ENCODE measurements at places on chromosomes 2 and 18. TPM values are rescaled to one million over a fixed set of nuclear protein-coding genes. Genes with fewer than 3 reads are reported as not detected.
A peak's percentile ranks its signal among the peaks of the same experiment; 100 is the strongest.

SIX3 gene
- not detected for total RNA-seq

PLEKHA3 gene
- 6.2 TPM for total RNA-seq

ONECUT2 gene
- total RNA-seq = under 0.01 TPM

TRPM8 gene
- under 0.01 TPM for total RNA-seq

CDK15 gene
- total RNA-seq = 1.3 TPM

DNA sequence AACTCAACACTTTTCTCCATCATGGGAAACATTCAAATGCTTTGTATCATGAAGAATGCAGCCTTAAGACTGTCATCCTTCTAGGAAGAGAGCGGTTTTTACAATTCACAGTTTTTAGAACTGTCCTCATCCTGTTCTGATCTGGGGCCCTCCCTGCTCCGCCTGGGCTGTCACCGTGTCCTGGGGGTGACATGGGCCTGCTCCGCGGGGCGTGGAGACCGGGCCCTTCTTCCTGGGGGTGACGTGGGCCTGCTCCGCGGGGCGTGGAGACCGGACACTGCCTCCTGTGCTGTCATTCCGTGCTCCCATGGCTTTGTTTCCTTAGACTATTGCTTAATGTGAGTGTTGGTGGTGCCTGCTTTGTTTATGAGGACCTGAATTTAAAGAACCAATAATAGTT lies 122.8 kb downstream of the TMEM18 start:
- no peaks in the 10 kb centered on the region for H3K27me3 ChIP-seq
- H3K36me3 ChIP-seq = no peaks in the 10 kb centered on the region
- DNase-seq = no peak
- H3K27ac ChIP-seq = no peak overlapping the region

GRCh38 chr2:39779341-39779851 lies 338 bp upstream of the THUMPD2 start:
- no peaks in the 10 kb centered on the region for H3K36me3 ChIP-seq
- peak overlapping the region; percentile 85 for H3K27ac ChIP-seq
- no peak for DNase-seq
- H3K4me3 ChIP-seq = peak overlapping the region; percentile 79
- peaks cover 4% of the 10 kb centered on the region for H3K4me1 ChIP-seq
- H3K27me3 ChIP-seq = no peaks in the 10 kb centered on the region

GRCh38 chr2:236507393-236508085 lies 62.1 kb upstream of the ACKR3 start:
- peak overlapping the region; percentile 20 for H3K4me3 ChIP-seq
- H3K36me3 ChIP-seq = no peaks in the 10 kb centered on the region
- no peak overlapping the region for H3K27ac ChIP-seq
- H3K4me1 ChIP-seq = no peaks in the 10 kb centered on the region

GRCh38 chr2:238226698-238227586 lies 12.9 kb downstream of the HES6 start:
- no peaks in the 10 kb centered on the region for H3K36me3 ChIP-seq
- no peaks in the 10 kb centered on the region for H3K4me1 ChIP-seq
- DNase-seq = no peak
- no peak overlapping the region for H3K27ac ChIP-seq
- peaks cover 25% of the 10 kb centered on the region for H3K27me3 ChIP-seq
- H3K4me3 ChIP-seq = no peak overlapping the region

DNA sequence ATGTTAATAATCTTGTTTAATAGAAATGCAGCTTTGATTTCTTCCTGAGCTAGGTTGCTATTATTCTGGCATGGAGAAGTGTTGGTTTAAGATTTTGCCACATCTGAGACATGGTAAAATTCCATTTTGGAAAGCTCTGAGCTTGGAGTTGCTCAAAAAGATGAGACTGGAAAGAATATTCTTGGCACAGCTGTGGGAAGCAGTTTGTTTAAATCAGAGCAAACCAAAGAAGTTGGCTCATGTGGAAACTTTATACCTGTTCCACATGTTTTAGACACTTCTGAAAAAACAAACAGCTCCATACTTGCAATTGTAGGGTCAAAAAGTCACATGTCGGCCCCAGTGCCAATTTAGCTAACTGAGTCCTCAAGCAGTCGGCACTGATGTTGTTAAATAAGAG lies 116.6 kb downstream of the SLC4A3 start:
- H3K36me3 ChIP-seq = no peaks in the 10 kb centered on the region
- H3K4me3 ChIP-seq = no peak overlapping the region
- no peaks in the 10 kb centered on the region for H3K4me1 ChIP-seq
- no peak overlapping the region for H3K27ac ChIP-seq

GRCh38 chr2:219508971-219509779 lies 5.1 kb upstream of the ASIC4 start:
- peaks cover 35% of the 10 kb centered on the region for H3K27me3 ChIP-seq
- no peak for DNase-seq
- H3K27ac ChIP-seq = no peak overlapping the region
- peaks cover 12% of the 10 kb centered on the region for H3K36me3 ChIP-seq
- no peaks in the 10 kb centered on the region for H3K4me1 ChIP-seq

- no peaks in the 10 kb centered on the region for H3K4me1 ChIP-seq
- H3K36me3 ChIP-seq = no peaks in the 10 kb centered on the region
- no peak overlapping the region for H3K27ac ChIP-seq
- DNase-seq = no peak
- H3K27me3 ChIP-seq = no peaks in the 10 kb centered on the region
These were observed 232.9 kb upstream of the ID2 start for GRCh38 chr2:8448824-8449556.

DNA sequence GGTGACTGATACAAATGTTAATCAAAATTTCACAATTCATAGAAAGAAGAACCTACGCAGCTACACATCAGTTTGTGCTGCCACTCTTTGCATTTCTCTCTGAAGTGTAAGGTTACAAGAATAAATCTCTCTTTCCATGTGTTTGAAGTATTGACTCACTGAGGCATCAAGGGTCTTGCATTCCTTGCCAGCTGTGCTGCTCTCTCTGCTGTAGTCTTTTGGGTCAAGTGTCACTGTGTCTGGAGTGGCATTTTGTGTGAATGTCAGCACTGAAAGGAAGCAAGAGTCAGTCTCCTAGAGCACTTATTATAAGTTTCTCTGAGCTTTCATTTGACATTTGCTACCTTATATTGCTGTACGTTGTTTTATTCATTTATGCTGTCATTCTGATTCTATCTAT lies 1696.1 kb upstream of the LRRTM1 start:
- no peaks in the 10 kb centered on the region for H3K27me3 ChIP-seq
- H3K4me1 ChIP-seq = no peaks in the 10 kb centered on the region
- no peak overlapping the region for H3K4me3 ChIP-seq

Data from fibroblast of lung (primary cell).